Effector CD4-positive, alpha-beta T cell (primary cell): ENCODE measurements at places on chromosomes 16 and 17.

DNA sequence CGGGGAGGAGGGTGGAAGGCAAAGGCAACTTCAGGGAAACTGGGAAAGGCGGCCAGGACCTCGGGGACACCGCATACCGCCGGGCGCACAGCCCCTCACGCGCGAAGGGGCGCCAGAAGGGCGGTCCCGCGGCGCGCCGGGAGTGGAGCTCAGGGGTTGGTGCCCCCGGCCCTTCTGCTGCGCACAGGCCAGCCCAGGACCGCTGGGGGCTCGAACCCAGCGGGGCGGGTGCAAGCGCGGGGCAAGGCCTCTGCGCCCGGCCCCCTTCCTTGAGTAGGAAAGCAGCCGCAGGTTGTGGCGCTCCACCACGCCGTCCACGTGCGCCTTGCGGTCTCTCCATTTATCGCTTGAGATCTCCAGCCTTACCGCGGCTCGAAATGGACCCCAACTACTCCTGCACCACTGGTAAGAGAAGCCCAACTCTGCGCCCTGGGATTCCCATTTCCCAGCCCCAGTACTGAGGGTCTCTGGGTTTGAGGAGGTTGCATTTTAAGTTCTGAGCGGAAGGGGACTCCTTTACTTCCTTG lies 3.0 kb upstream of the MT1A start:
- no peak for DNase-seq

- DNase-seq = no peak
Observed at GRCh38 chr17:82655523-82655922, 7.3 kb upstream of the WDR45B start.

DNA sequence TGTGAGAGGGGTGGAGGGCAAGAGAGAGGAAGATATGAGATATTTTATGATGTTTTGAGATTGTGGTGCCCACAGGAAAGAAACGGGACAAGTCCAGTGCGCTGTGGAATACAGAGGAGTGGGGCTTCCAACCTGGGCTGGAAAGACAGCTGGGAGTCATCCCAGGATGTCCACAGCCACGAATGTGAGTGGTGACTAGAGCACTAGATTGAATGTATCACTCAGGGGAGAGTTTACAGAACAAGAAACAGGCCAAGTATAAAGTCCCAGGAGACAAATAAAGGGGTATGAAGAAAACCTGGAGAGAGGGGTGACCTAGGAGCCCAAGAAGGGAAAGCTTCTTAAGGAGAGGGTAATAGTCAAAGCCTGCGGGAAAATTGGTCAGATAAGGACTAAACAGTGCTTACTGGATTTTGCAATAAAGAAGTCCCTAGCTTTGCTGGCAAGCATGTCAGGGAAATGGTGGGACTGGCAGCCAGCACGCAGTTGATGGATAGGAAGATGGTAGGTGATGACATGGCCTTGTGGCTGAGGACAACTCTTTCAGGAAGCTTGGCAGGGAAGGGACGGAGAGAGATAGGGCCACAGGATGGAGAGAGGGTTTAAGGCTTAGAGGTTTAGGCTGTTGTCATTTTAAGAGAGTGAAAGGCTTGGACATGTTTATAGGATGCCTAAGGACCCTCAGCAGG lies 114.5 kb downstream of the AXIN2 start:
- no peak for DNase-seq

DNA sequence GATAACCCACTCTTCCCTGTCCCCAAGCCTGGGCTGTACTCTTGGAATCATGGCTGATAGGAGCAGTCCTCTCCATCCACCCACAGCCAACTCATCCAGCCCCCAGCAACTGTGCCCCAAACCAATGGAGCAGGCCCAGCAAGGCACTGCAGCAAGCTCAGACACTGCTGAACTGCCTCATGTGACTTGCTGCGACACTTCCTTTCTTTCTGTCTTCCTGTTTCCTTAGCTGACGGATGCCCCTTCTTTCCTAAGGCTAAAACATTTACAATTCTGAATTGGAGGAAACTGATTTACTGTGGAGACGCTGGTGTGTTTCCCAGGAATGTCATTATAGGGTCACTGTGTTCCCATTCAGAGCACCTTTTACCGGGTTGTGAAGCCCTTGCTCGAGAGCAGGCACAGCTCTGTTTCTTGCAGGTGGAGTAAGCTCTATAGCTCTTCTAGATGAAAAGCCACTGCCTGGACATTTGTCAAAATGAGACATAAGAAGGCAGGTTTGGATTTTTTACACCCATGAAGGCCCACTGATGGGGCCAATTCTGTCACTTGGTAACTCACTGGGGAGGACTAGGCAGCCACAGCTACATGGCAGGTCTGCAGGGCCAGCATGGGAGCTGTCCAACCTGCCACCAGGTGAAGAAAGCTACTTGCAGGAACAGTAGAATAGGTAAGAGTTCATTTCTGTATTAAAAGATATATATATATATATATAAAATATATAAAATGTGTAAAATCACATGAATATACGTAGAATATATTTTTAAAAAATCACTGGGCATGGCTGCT lies 27.4 kb downstream of the TMEM11 start:
- DNase-seq = no peak

GRCh38 chr16:66154801-66155200 lies 211.7 kb upstream of the CDH5 start:
- no peak for DNase-seq
